ENCODE measurements at places on chromosomes 1 and 21. TPM values are rescaled to one million over a fixed set of nuclear protein-coding genes. Genes with fewer than 3 reads are reported as not detected.

PEAR1 gene
- total RNA-seq = 46.7 TPM

NRAS gene
- total RNA-seq = 95.1 TPM

GSTM2 gene
- total RNA-seq = 2.4 TPM

SPATA21 gene
- total RNA-seq = not detected

CHRNB2 gene
- not detected for total RNA-seq

OR2L5 gene
- total RNA-seq = not detected

TEKT2 gene
- 0.07 TPM for total RNA-seq

C4BPA gene
- not detected for total RNA-seq

KRTAP11-1 gene
- not detected for total RNA-seq

DCLRE1B gene
- total RNA-seq = 10.6 TPM

SPATA45 gene
- not detected for total RNA-seq

DCST1 gene
- not detected for total RNA-seq

LCE6A gene
- total RNA-seq = not detected

MAD2L2 gene
- total RNA-seq = 43.5 TPM

CCDC30 gene
- 0.20 TPM for total RNA-seq

ACTL8 gene
- not detected for total RNA-seq

TMEM50B gene
- 26.2 TPM for total RNA-seq

LRRC71 gene
- total RNA-seq = 0.34 TPM

TUFT1 gene
- 4.9 TPM for total RNA-seq

WNT2B gene
- total RNA-seq = 0.59 TPM

HAPLN2 gene
- not detected for total RNA-seq

CLDN8 gene
- total RNA-seq = not detected

S100A1 gene
- not detected for total RNA-seq

CLEC20A gene
- total RNA-seq = 0.15 TPM

NR1I3 gene
- total RNA-seq = not detected

TFF2 gene
- not detected for total RNA-seq

Measured in mammary microvascular endothelial cell (primary cell).